ENCODE measurements at places on chromosomes 7 and 10. TPM values are rescaled to one million over a fixed set of nuclear protein-coding genes. Genes with fewer than 3 reads are reported as not detected.

Gene ASIC3
- total RNA-seq: 0.04 TPM

Gene SEMA3E
- 0.07 TPM for total RNA-seq

DNA sequence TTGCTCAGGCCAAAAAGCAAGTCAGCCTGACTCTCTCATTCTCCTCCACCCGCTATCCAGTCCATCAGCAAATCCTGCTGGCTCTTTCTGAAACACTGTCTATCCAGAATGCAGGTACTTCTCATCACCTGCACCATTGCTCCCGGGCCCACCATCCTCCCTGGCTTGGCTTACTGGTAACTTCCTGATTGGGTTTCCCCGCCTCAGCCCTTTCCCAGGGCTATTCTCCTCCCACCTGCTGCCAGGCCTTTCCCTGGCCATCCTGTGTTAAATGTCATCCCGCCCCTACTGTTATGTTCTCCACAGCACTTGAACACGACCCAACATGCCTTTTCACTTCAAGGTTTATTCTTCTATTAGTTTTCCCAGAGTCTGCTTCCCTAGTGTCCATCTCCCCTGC lies 124.0 kb downstream of the CNNM2 start:
- no peak for DNase-seq

- DNase-seq: no peak
These were observed 60.1 kb downstream of the RABGEF1 start for GRCh38 chr7:66800591-66800990.

DNA sequence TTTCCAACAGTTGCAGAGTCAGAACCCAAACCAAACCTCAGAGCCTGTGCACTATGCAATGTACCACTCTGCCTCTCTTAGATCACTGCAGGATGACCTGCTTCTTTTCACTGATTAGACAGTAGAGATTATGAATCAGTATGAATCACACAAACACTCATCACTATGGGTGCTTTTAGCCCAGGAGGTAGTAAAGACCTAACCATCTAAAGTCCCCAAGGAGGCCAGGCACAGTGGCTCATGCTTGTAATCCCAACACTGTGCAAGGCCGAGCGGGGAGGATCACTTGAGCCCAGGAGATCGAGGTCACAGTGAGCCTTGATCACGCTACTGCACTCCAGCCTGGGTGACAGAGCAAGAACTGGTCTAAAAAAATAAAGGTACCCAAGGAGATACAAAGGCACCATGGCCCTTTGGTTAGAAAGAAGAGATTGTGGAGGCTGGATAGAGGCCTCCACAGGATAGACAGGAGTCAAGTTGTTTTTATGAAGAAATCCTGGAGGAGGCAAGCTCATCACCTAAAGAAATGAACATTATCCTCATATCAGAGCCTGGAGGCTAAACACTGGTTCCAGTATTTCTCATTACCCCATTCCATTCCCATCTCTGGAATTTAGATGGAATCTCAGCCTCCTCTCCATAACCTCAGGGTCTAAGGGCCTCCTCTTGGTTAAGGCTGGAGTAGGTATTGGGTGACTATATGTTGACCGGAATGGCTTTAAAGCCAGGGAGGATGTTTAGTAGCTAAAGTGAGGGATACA lies 12.9 kb downstream of the SEC31B start:
- no peak for DNase-seq
